ENCODE measurements at places on chromosomes 11 and 22.
A peak's percentile ranks its signal among the peaks of the same experiment; 100 is the strongest.

DNA sequence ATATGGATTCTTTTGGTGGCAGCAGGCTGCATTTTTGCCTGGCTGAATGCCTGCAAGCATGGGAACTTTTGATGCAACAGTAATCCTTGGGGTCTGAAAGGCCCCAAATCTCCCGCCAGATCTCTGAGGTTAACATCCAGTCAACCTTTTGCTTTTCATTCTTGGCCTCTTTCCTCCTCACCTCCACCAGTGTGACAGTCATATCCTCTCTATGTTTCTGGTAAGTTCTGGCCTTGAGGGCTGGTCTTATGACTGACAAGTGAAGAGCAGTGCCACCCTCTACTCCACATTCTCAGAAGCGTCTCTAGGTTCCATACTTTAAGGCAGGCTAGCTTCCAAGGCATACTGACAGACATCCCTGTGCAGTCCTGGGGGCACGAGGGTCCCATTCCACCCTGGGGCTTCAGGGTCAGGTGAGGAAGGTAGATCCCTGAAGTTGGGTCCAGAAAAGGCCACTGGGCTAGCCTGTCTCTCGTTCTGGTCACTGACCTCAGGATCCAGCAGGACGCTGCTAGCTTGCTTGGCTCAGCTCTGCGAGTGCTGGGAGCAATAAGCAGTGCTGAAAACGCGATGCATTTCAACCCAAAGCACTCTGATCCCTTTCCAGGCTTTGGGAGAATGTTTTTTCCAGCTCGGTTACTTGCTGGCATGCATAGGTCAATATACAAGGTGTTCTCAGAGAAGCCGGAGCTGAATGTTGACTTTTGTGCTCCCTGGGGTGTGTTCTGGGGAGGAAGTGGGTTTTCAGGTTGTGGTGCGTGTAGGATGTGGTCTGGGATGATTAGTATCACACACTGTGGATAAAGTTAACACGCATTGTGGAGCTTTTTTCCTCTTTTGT, 75.2 kb downstream of the PTPRJ start:
- DNase-seq: peak; percentile 55

GRCh38 chr22:49099089-49099488, 728.6 kb downstream of the BRD1 start:
- DNase-seq: no peak

DNA sequence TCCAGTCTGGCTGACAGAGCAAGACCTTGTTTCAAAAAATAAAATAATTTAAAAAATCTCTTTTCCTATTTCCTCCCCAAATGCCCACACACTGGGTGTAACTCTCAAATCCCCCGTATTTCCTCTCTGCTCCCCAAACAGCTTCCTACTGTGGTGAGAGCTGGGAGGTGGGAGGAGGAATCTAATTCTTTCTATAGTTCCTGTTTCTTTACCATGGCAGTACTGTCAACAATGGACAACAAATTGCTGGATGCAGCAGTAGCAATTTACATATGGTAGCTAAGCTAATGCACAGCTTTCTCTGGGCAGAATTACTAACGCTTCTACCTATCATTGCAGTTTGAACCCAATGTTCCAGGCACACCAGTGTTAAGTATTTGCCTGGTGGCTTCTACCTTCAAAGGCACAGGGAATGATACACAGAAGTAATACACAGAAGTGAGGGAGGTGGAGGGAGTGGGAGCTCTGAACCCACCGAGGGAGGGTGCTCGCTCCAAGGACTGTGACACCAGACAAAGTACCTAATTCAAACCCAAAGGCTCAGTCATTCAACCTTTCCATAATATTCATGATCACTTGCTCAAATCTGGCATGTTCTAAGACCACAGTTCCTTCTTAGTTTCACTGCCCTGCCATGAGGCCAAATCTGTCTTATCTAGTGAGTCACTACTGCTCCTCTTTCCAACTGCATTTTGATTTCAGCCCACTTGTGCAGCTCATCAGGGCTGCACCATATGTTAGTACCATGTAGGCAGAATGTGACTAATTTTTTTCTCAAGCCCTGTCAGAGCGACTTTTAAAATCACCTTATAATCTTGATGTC, 37.9 kb downstream of the CELF1 start:
- DNase-seq: no peak

DNA sequence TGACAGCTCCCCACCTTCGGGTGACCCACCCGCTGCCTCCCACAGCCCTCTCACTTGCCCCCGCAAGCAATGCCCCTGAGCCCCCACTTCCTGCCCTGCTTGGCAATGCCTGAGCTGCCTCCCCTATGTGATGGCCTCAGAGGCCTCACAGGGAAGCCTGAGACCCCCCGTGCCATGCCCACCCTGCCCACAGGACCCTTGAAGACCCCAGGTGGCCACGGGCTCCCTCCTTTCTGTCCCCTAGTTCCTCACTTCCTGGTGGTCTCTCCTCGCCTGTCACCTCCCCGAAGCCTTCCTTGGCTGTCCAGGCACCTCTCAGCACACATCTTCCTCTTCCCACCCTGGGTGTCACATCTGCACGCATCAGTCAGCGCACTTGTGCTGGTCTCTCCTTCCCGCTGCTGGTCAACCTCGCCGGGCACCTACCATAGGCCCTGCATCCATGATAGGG, 90.5 kb downstream of the BRD1 start:
- DNase-seq: no peak

DNA sequence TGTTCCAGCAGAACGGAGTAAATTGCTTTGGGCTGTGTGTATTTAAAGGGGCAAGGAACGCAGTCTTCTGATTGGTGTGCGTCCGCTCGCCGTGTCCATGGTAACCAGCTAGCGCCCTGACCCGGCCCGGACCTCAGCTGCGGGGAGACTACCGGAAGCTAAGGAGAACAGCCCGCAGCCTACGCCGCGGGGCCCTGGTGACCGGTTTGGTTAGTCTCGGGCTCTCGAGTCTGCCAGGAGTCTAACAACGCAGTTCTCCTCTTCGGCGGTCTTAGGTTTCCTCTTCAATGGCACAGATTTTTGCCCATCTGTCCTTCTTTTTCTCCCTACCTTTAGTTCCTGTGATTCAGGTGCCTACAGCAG, 3.5 kb upstream of the OR56A3 start:
- DNase-seq: no peak

DNA sequence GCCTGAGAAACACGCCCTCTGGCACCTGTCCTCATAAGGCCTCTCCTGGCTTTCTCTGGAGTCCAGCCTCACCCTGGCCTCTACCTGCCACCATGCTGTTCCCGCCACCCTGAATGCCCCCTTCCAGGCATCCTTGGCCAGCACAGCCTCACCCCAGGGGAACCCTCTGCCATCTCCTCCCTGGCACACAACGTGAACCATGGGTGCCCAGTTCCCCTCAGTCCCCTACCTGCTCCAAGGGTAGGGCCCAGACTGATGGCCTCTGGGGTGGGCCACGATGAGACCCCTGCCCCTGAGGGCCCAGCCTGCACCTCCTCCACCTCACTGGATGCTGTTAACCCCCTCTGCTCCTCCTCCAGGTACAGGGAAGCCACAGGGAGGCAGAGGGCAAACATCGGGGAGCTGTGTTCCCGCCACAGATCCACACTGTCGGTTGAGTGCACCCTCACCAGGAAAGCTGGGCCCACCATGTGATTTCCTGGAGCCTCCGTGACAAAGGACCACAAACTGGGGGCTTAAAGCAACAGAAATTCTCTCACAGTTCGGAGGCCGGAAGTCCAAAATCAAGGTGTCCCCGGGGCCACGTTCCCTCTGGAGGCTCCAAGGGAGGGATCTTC, 169.6 kb downstream of the BRD1 start:
- no peak for DNase-seq

GRCh38 chr11:88313441-88313840, 24.1 kb downstream of the CTSC start:
- DNase-seq: no peak

DNA sequence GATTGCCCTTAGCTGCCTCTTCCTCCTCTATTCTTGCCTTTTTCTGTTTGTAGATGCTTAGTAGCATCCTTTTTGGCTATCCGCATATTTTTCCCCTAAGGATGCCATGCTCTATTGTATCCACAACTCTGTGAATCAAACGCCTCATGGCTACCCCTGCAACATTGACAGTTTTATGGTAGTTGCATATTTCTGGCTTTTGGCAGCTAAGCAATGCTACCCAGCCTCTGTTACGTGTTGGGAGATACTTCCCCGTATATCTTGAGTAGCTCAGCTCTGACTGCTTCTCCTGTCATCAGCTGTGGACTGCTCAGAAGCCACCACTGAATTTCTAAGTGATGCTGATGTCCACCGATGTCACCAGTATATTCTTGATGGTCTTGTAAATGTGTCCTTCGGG, 15.1 kb upstream of the SLC3A2 start:
- DNase-seq: no peak

- DNase-seq: peak; percentile 52
Observed at GRCh38 chr11:123509737-123510578, 79.9 kb downstream of the GRAMD1B start.

GRCh38 chr11:78907636-78908035, 333.0 kb upstream of the NARS2 start:
- no peak for DNase-seq

DNA sequence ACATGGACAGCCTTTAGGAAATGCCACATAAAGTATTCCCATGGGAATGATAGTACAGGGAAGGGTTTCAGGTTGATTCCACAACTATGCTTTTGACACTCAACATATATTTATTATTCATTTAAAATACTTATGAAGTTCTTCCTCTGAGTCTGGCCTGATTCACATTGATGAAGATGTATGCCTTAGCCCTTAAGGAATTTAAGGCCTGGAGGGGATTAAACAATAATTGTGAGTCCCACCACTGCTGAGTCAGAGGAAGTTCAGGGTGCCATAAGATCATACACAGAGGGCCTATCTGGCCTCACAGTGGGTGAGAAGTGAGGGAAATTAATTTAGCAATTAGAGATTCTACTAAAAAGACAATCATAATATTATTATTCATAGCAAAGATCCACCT, 161.1 kb upstream of the SNX19 start:
- no peak for DNase-seq

- no peak for DNase-seq
Observed at GRCh38 chr11:36417154-36417553, 92.9 kb downstream of the TRAF6 start.

DNA sequence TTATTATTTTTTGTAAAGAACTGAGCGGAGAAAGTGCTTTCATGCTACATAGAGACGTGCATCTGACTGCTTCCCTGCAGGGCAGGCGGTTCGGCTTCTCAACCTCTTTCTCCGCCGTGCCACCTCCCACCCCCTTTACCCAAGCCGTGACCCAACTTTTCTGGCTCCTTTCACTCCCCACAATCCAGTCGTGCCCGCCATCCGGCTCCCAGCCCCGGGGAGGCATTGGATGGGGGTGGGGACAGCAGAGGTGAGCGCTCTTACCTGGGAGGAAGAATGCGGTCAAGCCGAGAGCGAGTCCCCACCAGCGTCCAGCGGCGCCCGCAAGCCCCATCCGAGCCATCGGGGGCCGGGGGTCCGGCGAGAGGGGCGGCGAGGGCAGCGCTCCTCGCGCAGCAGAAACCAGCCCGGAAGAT, 781 bp downstream of the NECTIN1 start:
- DNase-seq: no peak

Data from renal cortex interstitium (tissue), 15 donors.